Activated CD8-positive, alpha-beta T cell treated with anti-CD3 and anti-CD28 coated beads, Interleukin-2, amount 10 ng/mL, durations not matched to agents 7 days and 5 days (primary cell): ENCODE measurements at places on chromosomes 2 and 18. TPM values are rescaled to one million over a fixed set of nuclear protein-coding genes. Genes with fewer than 3 reads are reported as not detected.

FAM110C gene
- 0.16 TPM for total RNA-seq

CD8B2 gene
- 3.7 TPM for total RNA-seq

GRCh38 chr2:205807758-205808157 lies 125.5 kb downstream of the NRP2 start:
- DNase-seq = no peak
- no peak overlapping the region for H3K27ac ChIP-seq
- no peak overlapping the region for H3K4me3 ChIP-seq
- peaks cover 2% of the 10 kb centered on the region for H3K27me3 ChIP-seq

GRCh38 chr2:102256276-102256675 lies 55.1 kb upstream of the IL1RL1 start:
- no peak for DNase-seq
- H3K4me3 ChIP-seq = peak overlapping the region; percentile 18
- peaks cover 45% of the 10 kb centered on the region for H3K36me3 ChIP-seq
